ENCODE measurements at places on chromosomes 5 and 9.

- no peak for DNase-seq
Measured at GRCh38 chr5:56169281-56169680, 63.8 kb downstream of the ANKRD55 start.

- DNase-seq, result no peak
Measured at GRCh38 chr5:165538065-165538464, 2032.6 kb downstream of the MAT2B start.

GRCh38 chr9:95116002-95116807, 201.3 kb downstream of the FANCC start:
- DNase-seq, result no peak

DNA sequence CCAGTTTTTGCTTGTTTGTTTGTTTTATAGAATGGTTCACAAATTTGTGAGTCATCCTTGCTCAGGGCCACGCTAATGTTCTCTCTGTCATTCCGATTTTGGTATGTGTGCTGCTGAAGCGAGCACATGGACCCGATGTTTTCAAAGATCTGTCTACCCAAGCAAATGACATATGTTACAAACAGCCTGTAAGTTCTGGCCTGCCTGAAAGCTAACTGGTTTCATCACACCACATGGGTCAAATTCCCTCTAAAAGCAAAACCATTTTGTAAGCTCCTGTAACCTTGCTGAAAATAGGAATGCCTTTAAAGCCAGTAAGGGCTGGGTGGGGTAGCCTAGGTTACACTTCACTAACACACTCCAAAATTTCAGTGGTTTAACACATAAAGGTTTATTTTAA, 25.4 kb downstream of the DMRT3 start:
- DNase-seq, result no peak

DNA sequence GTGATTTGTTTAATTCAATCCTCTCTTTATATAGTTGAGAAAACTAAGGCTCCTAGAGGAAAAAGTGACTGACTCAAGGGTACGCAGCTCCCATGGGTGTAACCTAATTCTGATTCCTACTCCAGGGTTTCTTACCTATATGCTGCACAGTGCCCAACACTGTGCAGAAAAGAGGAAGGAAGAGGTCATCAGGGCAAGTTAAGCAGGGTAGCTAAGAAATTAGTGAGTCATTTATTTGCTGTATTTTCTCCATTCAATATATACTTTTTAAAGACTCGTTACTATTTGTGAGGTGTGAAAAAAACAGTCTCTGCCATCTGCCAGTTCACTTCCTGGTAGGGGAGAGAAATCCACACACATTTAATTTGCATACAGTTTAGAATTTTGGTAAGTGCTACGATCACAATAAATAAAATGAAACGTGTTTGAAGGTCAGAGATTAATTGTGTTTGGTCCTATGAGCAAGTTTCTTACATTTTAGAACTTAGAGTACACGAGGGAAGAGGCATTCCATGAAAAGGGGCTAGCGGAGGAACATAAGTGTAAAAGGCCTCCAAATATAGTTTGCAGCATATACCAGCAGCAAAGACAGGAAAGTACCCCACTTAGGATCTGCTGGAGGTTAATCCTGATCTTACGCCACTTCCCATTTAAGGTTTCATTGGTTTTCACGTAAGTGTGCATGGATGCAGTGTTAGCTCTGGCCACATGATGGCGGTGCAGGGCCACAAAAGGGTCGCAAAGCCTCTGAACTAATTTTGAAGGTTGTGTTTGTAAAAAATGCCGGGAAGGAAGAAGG, 59.9 kb upstream of the TLR4 start:
- DNase-seq, result peak; percentile 12

- peak; percentile 9 for DNase-seq
Measured at GRCh38 chr9:88922091-88922490, 69.2 kb upstream of the S1PR3 start.

GRCh38 chr5:127153031-127153430, 79.7 kb upstream of the C5orf63 start:
- DNase-seq, result no peak

DNA sequence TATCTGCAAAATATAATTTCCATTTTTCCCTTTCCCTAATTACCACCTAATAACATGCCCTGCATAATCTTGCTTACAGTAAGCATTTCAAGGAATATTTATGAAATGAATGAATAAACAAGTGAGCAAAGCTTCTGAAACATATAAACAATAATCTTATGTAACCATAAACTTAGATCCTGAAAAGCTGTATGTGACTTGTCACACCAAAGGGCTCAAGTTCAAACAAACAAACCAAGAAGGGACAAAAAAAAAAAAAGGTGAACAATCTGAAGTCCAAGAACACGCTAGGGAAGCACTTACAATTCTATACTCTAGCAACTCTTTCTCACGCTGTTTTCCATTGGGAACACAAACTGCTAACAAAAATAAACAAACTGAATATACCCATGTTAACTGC, 36.3 kb downstream of the PLPP1 start:
- DNase-seq, result no peak

DNA sequence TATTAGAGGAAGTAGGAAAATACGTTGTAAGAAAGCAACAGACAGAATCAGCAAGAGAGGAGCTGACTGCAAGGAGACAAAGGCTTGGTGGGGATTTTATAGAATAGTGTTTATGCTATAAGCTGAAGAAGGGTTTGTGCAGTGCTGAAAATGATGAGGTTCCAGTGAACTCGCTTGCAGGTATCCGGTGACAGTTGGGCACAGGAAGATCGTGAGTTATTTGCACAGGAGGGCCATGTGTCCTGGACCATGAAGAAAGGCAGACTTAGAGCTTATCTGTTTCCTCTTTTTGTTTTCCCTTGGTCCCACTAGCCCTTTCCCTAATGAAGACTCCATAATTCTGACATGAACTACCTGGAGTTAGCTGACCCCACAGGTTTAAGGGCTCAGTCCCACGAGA, 61.4 kb downstream of the NXNL2 start:
- DNase-seq, result no peak

DNA sequence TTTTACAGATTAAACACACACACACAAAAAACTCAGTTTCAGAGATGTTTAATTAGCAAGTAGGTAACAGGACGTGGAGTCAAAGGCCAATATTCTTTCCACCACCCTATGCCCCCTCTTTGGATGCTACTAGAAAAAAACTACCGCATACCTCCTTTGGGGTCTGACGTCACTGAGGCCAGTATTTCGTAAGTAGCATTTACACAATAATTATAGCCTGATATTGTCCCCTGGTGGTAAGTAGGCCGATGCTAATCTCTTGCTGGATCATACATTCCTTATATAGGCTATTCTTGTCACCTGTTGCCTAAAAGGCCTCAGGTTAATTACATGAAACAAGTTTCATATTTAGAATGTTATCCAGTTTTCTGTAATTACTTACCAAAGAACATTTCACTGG, 21.0 kb upstream of the SMARCA2 start:
- no peak for DNase-seq

DNA sequence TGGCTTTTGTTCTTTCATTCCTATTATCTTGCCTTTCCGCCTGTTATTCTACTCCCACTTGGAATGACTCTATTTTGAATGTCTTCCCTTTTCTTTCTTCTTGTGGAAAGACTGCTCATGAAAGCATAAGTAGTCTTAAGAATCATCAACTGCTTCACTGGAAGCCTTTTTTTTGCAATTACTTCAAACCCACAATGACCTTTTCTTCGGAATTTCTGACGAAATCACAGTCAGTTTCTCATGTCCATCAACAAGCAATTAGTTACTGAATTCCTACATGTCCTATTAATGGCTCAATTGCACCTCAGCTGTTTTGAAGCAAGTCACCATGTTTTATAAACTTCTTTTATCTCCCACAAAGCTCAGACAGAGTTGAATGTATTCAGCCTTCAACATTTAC, 196.2 kb downstream of the TARS1 start:
- DNase-seq, result no peak

GRCh38 chr5:147732291-147732883, 50.1 kb downstream of the JAKMIP2 start:
- DNase-seq, result no peak

GRCh38 chr5:170307575-170308465, 10.2 kb upstream of the LCP2 start:
- no peak for DNase-seq

GRCh38 chr9:123232332-123232731, 36.1 kb downstream of the STRBP start:
- no peak for DNase-seq

DNA sequence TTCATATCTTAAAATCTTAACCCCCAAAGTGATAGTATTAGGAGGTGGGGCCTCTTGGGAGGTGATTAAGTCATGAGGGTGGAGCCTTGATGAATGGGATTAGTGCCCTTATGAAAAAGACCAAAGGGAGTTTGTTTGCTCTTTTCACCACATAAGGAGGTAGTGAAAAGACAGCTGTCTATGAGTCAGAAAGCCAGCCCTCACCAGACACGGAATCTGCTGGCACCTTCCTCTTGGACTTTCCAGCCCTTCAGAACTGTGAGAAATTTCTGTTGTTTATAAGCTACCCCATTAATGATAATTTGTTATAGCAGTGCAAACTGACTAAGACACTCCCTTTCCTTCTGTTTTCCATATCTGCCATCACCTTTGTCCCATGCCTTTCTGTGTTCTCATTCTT, 20.8 kb downstream of the IFNB1 start:
- DNase-seq, result no peak

DNA sequence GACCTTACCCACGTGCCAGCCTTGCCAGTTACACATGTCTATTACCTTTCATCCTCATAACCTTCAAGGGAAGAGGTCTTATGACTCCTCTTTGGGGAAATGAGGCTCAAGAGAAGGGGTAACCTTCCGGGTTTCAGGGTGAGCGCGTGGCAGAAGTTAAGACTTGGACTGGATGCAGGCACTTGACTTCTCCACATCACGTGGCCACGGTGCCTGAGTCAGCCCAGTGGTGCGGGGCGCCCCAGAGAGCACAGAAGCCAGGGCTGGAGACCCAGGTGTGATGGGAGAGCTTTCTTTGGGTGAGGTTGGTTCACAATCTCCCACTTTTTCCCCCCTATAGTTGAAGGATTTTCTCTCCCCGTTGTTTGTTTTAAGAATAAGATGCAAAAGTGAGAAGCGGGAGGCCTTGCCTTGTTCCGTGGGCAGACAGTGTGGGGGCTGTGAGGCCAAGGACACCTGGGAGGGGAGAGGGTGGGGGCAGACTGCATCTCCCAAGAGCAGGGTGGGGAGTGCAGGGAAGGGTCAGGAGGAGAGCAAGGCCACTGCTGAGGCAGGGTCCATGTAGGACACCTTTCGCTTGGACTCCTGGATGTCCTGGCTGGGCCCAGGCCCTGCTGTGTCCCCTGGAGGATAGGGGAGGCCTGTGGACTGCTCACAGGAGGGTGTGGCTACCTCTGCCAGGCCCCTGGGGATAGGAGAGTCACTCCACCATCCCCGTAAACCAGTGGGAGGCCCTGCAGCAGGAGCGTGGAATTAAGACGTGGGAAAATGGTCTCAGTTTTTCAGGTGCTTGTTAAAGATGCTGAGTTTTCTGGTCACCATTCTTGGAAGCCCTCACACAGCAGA, 90.0 kb upstream of the CTSL start:
- DNase-seq, result no peak

DNA sequence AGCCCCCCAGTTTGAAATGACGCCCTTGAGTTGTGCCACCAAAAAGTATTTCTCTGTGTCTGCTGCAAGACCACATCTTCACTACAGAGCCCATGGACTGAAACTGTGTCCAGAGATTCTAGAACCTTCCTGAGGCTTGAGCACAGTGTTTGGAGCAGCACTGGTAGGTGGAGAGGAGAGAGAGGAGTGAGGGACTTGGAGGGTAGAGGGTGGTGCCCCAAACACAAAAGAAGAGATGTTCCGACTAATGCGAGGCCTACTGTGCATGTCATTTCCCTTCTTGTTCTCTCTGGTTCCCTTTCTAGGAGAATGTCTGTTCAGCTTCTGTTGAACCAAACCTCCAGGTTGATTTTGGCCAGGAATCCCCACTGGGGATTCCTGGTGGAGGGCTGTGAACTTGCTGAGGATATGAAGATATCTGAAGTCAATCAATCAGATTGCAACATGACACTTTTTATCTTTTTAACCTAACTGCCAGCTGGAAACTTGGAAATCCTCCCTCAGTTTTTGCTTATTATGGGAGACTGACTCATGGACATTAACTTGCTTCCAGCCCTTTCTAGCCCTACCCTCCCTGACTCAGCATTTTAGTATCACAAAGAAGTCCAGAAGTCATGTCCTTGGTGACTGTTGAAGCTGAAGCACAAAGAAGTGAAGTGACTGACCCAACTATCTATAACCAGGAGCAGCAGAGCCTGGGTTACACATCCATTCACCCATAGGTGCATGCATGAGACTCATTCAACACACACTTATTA, 154.5 kb downstream of the NR3C1 start:
- no peak for DNase-seq

GRCh38 chr5:158921441-158922262, 178.1 kb downstream of the EBF1 start:
- DNase-seq, result no peak

- DNase-seq, result no peak
Measured at GRCh38 chr5:93055561-93055960, 525.5 kb downstream of the NR2F1-AS1 start.

DNA sequence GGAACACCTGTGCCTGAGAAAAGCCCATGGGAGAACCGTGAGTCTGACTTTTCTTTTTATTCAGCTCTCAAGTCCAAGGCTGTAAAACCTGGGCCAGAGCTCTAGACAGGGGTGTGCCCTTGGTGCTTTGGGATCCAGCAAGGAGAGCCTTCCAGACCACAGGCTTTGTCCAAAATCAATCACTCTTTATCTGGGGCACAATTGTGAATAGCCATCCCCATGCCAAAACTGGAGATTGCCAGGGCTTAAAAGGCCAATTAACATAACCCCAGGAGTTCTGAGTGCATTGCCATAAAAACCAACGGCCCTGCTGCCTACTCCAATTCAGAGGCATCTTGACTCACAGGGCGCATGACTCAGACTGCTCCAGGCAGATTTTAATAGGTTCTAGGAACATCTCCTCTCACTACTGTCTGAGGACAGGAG, 391.8 kb downstream of the ARHGEF28 start:
- no peak for DNase-seq

GRCh38 chr5:179606071-179606909, 17.2 kb downstream of the HNRNPH1 start:
- no peak for DNase-seq

DNA sequence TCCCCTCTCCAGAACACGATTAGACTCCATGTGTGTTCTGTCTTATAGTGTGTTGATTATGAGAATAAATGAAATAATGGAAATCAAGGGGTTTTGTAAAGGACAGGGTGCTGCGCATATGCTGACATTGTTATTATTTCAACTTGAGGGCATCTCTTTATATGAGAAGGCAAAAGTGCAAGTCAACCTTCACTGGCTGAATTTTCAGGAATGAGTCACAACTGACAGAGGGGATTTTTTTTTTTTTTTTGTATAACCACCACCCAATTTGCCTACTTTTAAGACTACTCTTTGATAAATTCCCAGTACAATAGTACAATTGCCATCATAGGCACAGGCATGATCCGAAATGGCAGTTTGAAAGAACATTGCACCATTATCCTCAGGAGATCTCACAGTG, 419.2 kb upstream of the NMUR2 start:
- no peak for DNase-seq

Data from CD8-positive, alpha-beta memory T cell (primary cell).